ENCODE measurements at places on chromosomes 7 and 10.

- DNase-seq, result no peak
These were observed 74.9 kb downstream of the PCGF5 start for GRCh38 chr10:91295346-91295745.

DNA sequence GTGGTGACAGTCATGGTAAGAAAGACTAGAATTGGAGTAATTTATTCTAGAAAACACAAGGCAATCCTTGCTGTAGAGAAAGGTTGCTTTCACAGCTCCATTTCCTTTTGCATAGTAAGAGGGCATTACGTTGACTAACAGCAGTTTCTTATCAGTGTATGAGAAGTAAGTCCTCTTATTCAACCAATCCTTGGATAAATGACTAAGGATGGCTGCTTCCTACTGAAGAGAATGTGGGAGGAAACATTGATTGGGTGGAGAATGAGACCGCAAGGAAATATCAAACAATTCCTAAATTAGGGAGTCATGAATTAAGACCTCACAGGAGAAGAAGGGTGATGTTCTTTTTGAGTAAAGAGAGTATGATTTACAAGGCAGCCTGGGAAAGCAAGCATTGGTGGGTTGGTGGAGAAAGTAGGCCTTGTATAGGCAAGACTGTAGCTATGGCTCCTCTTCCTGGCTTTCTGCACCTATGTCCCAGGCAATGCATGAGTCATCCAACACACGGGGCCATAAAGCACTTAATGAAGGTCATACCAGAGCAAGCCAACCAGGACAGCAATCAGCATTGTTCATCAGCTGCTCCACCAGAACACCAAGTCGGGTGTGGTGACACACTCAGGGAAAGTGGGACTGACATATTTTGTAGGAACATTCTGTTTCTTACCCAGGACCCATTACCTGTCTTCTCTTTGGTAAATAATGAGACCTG lies 5.6 kb downstream of the MGAM start:
- DNase-seq, result no peak

GRCh38 chr7:78254726-78255055 lies 456.1 kb downstream of the PHTF2 start:
- no peak for DNase-seq

DNA sequence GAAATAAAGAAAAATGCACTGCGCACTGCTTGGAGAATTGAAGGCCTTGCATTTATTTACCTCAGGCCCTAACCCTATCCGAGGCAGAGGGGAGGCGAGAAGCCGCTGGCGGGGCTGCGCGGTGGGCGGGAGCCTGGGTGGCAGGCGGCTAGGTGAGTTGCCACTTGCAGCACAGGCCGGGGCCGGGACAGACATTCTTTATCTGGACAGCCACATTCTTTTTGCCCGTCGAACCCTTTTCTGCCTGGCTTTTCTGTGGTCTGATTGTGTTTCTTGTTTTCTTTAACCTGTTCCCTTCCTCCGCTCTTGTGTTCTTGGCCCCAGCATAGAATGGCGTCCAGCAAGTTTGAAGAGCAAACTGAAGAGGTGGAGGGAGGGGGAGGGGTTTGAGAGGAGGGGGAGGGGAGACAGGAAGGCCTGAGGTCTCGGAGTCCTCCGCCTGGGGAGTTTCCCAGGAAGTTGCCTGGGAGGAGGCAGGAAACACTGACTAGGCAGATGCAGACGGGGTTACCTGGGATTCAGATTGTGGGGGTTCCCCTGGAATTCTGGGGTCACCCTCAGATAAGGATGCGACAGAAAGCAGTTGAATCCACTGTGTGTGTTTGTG lies 5.1 kb downstream of the SHH start:
- no peak for DNase-seq

DNA sequence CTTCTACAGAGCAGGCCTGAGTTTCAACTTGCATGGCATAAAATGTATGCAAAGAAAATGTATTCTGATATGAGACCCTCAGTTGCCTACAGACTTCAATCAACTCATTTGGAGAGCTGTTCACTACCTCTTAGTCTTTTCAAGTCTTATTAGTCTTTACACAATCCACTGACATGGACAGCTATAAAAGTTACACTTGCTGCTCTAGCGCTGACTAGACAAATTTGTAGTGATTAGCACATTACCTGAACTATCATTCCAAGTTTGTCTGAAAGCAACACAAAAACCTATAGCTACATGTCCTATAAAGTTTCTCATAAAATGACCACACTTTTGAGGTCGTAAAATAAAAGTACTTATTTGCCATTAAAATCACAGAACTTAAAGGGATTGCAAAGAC lies 83.9 kb downstream of the PARD3 start:
- no peak for DNase-seq

GRCh38 chr7:42161719-42162118 lies 75.3 kb downstream of the GLI3 start:
- DNase-seq, result no peak

GRCh38 chr10:103449208-103450144 lies 2.7 kb downstream of the CALHM2 start:
- no peak for DNase-seq

- peak; percentile 82 for DNase-seq
These were observed 25.8 kb upstream of the PPP2R2D start for GRCh38 chr10:131874991-131875451.

DNA sequence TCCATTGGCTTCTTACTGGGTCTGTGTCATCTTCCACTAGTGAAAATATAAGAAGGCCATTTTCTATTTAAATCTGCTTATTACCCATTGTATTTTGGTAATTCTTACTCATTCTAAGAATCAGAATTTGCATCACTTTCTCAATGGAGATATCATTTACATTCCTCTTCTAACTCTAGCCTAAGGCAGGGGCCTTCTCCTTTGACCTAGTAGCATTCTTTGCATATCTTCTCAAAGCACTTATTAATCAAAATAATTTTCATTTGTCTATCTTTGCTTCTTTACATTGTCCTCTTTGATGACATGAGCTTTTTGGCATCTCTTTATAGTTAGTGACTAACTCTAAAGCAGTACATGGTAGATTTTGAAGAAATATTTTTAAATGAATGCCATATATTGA lies 400.9 kb upstream of the SEMA3D start:
- DNase-seq, result no peak

DNA sequence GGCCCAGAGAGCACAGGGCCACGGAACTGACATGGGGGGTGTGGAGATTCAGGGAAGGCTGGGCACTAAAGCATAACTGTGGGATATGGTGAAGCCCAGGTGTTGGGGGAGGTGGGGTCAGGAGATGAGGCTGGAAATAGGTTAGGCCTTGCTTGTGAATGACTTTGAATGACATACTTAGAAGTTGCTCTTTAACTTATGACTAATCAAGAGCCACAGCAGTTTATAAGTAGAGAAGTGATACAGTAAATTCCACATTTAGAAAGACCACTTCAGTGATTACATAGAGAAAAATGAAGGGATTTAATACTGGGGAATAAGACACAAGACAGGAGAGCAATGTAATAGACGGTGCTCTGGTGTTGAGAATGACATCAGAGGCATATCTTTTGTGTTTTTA lies 120.8 kb upstream of the SEC61G start:
- DNase-seq, result no peak

DNA sequence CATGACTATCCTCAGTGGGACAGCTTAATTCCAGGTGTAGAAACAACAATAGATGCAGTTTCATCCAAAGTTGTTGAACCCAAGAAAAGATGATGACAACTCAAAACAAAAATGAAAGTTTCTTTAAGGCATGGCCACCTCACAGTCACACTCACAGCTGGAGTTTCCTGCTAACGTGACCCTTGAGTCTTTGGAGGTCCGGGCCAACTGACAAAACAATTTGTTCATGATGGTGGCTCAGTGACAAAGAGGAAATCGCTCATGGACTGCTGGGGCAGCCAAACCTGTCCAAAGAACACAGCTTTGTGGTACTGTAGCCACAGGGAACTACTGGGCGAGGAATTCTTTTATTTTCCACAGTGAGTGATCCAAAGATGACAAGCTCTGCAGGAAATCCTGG lies 96.0 kb upstream of the JCAD start:
- DNase-seq, result no peak

GRCh38 chr7:150939466-150939865 lies 38.7 kb downstream of the KCNH2 start:
- no peak for DNase-seq

DNA sequence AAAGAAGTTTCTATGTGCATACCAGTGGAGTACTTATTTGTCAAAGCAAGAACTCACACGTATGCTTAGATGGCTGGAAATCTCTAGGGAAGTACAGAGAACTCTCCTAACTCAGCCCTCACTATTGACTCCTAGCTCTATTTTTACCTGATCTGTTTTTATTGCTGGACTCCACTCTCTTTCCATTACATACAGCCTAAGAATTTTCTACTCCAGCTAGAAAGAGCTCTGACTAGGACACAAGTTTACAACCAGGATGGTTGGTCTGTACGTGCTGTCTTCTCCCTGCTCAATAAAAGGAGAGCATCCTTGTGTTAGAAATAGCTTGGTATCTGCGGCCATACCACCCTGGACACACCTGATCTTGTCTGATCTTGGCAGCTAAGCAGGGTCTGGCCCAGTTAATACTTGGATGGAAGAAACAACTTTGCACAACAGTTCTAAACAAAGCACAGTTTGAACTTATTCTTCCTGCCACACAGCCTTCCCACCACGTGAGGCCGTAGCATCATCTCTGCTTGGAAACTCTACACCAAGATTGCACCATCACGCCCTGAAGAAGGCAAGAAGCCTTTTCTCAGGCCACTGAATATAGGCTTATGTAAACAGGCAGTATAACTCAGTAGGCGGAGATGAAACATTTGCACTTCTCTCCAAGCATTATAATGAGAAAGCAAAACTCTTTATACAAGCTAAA lies 50.7 kb downstream of the KCNMA1 start:
- no peak for DNase-seq

GRCh38 chr7:157408258-157409101 lies 71.7 kb downstream of the DNAJB6 start:
- DNase-seq, result no peak

DNA sequence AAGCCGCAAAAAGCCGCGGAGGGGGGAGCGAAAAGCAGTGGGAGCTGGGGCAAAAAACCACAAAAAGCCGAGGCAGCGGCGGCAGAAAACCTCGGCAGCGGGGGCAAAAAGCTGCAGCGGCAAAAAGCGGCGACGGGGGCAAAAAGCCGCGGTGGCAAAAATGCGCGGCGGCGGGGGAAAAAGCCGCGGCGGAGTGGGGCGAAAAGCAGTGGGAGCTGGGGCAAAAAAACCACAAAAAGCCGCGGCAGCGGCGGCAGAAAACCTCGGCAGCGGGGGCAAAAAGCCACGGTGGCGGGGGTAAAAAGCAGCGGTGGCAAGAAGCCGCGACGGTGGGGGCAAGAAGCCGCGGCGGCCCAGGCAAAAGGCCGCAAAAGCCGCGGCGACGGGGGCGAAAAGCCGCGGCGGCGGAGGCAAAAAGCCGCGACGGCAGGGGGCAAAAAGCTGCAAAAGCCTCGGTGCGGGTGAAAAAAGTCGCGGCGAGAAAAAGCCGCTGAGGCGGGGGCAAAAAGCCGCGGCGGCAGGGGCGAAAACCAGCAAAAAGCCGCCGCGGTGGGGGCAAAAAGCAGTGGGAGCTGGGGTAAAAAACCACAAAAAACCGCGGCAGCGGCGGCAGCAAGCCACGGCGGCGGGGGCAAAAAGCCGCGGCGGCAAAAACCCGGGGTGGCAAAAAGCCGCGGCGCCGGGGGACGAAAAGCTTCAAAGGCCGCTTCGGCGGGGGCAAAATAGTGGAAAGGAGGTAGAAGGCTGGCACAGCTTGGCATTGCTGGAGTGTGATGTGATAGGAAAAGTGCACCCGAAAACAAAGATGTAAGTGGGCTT lies 135.9 kb downstream of the ZNF92 start:
- DNase-seq, result peak; percentile 22

GRCh38 chr7:153887749-153888569 lies 164.2 kb upstream of the DPP6 start:
- DNase-seq, result peak; percentile 30

GRCh38 chr10:51273574-51273973 lies 199.3 kb downstream of the PRKG1 start:
- no peak for DNase-seq

DNA sequence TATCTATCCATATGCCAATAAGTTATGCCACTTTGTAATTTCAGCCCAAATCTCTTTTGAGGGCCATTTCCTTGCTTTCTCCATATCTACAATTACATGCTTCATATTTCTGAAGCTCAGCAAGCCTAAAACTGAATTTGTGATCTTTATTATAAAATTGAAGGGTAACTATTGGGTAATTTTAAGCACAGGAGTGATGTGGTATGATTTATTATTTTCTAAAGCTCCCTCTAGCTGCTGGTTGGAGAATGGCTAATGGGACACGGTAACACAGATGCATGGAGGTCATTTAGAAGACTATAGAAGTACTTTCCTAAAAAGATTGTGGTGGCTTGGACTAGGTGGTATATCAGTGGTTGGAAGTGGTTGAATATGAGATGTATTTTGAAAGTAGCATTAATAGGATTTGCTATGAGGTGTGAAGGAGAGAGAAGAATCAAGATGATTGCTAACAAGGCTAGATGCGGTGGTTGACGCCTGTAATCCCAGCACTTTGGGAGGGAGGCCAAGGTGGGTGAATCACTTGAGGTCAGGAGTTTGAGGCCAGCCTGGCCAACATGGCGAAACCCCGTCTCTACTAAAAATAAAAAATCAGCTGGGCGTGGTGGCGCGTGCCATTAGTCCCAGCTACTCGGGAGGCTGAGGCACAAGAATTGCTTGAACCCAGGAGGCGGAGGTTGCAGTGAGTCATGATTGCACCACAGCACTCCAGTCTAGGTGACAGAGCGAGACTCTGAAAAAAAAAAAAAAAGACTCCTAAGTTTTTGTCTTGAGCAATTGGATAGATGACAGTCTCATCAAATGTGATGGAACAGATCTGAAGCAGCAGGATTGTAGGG lies 13.9 kb downstream of the KLHDC10 start:
- peak; percentile 32 for DNase-seq

- no peak for DNase-seq
These were observed 1.8 kb downstream of the PON3 start for GRCh38 chr7:95394370-95394769.

DNA sequence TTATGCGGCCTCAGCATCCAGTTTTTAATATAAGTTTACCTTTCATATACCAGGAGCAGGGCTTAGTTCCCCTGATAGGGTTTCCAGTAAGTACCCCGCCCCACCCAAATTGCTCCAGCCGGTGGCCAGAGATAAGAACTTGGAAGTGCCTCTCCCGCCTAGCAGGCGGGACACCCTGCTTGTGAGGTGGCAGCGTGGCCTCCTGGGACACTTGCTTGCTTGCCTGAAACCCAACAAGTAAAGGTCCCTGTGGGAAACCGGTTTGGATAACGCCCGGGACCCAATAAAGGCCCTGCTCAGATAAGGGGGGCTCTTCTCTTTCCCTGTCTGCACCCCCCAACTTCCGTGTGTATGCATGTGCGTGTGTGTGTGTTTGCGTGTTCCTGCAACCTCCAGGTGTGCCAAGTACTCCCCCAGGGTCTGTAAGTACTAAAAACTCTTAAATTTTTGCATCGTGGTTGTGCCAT lies 154.3 kb downstream of the ARHGAP21 start:
- no peak for DNase-seq

DNA sequence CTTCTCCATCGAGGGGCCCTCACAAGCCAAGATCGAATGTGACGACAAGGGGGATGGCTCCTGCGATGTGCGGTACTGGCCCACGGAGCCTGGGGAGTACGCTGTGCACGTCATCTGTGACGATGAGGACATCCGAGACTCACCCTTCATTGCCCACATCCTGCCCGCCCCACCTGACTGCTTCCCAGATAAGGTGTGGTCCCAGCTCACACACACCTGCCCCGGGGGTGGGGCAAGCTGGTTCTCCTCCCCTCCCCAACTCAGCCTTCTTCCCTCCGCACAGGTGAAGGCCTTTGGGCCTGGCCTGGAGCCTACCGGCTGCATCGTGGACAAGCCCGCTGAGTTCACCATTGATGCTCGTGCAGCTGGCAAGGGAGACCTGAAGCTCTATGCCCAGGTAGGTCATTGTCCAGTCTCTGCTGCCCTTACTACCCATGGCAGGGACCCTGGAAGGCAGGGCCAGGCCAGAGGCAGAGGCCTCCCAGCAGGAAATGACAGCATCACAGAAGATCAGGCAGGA lies 11.0 kb downstream of the FLNC start:
- no peak for DNase-seq

Data from D341Med (cell line).